IMR-90 (cell line): ENCODE measurements at places on chromosomes 13 and 19.

- DNase-seq = no peak
Measured at GRCh38 chr19:15072930-15073647, 8.9 kb upstream of the OR1I1 start.

- DNase-seq = peak; percentile 94
Measured at GRCh38 chr13:37127691-37128241, 22.3 kb upstream of the CSNK1A1L start.

DNA sequence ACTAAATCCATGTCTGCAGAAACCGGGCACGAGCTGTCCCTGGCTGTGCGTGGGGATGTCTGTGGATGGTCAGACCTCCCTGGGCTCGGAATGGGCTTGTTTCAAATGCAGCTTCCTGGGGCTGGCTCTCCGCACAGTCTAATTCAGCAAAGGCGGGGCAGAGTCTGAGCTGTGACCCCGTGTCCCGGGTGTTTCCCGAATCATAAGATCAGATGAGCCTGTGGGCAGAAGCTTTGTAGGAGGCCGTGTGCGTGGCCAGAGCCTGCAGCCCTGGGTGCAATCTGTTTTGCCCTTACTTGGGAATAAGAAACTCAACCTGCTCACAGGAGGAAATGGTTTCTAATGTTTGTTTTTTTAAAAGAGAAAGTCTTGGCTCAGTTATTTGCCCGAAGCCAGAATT, 13.9 kb upstream of the GNA11 start:
- peak; percentile 63 for DNase-seq

DNA sequence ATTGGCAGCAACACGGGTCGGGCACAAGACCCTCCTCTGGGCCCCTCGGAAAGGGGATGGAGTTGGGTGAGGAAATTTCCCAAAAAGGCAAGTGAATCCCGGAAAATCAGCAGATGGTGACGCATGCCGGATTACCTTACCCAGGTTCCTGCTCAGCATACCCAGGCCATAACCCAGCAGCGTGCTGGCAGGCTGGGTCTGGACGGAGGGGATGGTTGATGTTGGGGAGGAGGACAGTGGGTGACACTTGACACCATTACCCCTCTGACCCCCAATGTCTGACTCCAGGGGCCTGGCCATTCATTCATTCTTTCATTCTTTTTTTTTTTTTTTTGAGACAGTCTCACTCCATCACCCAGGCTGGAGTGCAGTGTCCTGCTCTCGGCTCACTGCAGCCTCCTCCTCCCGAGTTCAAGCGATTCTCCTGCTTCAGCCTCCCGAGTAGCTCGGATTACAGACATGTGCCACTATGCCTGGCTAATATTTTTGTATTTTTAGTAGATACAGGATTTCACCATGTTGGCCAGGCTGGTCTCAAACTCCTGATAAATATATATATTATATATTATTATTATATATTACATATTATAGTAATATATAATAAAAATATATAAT, 799 bp downstream of the PVR start:
- DNase-seq = peak; percentile 49

- peak; percentile 90 for DNase-seq
Measured at GRCh38 chr13:24459234-24459633, 53.3 kb downstream of the PARP4 start.

GRCh38 chr19:21569494-21569865, 64.1 kb downstream of the ZNF429 start:
- DNase-seq = no peak

DNA sequence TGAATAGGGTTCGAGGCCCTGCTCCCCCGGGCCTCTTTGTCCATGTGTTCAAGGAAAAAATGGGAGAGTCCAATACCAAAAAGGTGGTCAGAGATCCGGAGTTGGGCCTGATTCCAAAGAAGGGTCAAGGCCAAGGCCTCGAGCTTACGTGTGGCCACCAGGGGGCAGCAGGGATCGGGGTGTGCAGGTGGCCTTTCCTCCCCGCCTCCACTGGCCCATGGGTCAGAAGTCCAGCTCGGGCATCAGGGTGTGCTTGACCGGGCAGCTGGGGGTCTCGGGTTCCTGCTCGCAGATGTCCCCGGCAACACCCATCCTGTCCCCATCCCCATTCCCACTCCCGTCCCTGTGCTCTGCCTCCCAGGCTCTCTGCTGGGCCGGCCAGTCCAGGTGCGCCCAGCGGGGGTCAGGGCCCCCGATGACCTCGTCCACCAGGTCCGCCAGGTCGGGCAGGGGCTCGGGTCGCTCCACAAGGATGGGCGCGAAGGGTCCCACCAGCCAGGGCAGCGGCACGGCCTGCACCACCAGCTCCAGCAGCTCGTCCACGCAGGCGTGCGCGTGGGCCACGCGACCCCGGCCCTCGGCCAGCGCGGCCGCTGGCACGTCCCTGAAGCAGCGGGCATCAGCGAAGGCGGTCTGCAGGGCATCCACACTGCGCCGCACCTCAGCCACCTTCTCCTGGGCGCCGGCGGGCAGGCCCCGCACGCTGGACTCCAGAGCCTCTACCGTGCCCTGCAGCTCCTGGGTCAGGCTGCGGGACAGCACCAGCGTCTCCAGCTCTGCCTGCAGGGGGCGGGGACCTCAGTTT, 5.2 kb upstream of the PLIN4 start:
- DNase-seq = peak; percentile 10

DNA sequence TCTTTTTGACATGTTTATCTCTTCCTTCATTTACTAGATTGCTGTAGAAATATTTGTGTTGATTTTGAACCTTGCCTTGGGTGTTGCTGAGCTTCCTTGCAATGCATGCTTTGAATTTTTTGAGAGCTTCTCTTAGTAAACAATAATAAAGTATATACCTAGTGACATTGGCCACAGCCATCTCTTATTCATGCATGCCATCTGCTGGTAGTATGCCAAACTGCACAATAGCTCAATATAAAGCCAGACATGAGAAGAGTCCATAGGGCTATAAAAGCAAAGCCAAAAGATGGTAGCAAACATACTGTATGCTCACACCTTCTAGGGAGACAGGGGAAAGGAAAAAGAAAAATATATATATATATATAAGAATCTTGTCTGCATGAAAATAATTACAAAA, 18.9 kb upstream of the ZSCAN5A start:
- DNase-seq = peak; percentile 56

DNA sequence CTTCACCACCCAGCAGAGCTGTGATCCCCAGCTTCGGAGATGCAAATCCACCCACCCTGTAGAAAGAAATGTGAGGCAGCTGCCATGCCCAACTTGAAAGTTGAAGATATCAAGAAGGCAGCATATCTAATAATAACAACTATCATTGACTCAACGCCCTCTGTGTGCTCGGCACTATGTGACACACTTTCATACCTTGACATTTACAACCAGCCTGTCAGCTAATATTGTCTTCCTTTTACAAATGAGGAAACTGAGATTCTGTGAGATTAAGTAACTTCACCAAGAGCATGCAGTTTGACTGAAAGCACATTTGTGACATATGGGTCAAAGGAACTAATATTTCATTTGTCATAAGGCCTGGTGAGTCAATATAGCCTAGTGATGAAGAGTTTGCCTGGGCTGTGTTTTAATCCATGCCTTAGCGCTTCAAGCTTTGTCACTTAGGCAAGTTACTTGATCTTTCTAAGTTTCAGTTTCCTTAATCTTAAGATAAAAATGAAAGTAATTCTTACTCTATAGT, 137.0 kb downstream of the FLT1 start:
- DNase-seq = no peak

DNA sequence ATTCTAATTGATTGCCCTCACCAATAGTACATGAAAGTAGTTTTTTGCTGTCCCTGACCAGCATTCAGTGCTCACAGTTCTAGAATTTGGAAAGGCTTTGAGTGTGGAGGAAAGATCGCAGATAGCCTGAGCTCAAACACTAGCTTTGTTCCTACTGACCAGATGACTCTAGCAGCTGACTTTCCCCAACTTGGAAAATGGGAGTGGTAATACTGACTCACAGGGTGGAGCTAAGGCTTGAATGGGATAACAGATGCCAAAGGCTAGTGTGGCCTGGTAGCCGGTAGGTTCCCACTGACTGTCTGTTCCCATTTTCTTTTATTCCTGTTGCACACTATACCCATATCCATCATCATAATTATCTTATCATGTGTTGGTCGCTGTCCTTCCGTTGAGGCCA, 3.7 kb downstream of the ZSCAN22 start:
- peak; percentile 76 for DNase-seq

DNA sequence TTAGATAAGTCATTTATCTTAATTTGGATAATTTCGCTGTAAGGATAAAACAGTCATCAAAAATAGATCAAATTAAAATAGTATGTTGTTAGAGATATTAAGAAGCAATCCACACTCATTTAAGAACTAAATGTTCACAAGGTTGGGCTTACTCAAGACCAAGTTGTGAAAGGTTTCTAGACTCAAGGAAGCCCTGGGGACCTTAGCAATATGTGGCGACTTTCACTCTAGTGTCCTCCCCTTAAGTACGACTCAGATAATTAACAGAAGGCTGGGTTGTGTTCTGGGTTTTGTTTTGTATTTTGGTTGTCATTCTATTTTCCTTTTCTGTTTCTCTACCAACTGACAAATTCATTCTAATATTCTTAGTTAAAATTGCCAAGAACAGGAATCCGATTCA, 1008.0 kb downstream of the PCDH9 start:
- no peak for DNase-seq

DNA sequence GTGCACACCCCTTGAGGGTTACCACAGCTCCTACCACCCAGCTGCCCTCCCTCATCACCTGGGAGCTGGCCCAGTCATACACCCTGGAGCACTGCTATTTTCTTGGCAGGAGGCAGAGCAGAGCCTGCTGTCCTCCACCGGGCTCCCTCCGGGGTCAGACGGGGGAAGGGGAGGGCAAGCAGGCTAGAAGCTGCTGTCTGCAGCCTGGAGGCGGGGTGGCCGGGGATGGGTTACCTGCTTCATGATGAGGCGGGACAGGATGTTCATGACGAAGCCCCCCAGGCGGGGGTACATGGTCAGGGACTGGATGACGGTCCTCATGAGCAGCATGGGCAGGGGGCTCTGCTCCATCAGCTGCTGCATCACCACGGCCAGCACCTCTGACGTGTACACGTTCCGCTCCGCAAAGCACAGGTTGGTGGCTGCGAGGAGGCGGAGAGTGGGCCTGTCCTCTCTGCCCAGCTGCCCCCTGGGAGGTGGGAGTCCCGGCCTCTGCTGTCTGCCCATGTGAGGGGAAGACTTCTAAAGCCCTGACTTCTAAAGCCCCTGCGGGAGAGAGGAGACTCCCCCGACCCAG, 2.7 kb upstream of the RSPH6A start:
- no peak for DNase-seq

DNA sequence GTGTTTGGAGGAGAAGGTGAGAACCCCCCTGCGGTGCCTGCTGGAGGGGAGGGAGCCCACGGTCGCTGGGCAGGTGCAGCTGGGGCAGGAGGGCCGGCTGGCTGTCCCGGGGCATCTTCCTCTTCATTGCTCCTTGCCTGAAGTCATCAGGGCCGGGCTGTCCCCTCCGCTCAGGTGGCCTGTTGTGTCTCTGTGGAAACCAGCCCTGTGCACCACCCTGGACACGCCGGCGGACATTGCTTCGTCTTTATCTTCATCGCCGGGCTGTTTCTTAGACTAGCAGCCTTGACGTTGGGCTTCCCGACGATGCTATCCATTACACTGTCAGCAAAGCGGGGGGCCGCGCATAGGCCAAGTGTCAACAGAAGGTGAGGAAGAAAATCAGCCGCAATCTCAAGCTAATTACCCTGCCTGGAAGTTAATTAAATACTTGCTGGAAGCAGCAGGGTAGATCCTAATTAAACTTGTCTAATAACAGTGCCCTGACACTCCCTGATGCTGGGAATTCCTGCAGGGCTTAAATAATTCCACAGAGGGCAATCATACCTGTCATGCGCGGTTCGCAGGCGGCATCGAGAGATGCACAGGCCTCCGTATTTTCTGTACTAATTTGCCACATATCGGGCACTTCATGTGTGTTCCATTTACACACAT, 111.4 kb upstream of the SOX1 start:
- DNase-seq = no peak

GRCh38 chr13:103004661-103005345, 61.4 kb downstream of the SLC10A2 start:
- no peak for DNase-seq

DNA sequence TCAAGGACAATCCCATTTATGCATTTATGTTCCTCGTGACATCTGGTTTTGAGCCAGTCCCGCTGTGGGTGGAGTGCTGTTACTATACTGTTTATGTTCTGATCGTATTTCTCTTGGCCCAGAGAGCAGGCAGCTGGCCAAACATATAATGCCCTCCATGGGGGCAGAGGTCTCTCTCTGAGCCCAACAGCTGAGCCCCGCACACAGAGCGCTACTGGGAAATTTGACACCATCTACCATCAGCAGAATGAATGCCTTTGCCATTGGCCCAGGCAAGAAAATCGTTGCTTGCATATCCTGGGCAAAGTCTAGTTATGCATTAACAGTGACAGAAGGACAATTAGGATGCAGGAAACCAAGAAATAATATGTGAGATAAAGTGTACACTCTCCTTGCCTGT, 126.8 kb upstream of the CACNA1A start:
- peak; percentile 79 for DNase-seq

GRCh38 chr13:107838588-107839161, 376.7 kb downstream of the LIG4 start:
- no peak for DNase-seq

- DNase-seq = no peak
Measured at GRCh38 chr19:11574689-11575088, 2.8 kb downstream of the ACP5 start.

GRCh38 chr19:10295847-10296591, 6.3 kb downstream of the ICAM5 start:
- DNase-seq = no peak

- no peak for DNase-seq
Measured at GRCh38 chr13:44191103-44191502, 182.5 kb upstream of the SERP2 start.
